Renal cortical epithelial cell (primary cell): ENCODE measurements at places on chromosomes 6 and 20.

GRCh38 chr6:8279041-8279805 lies 156.1 kb downstream of the SLC35B3 start:
- DNase-seq: peak; percentile 51

GRCh38 chr20:25865715-25866656 lies 169.3 kb upstream of the ZNF337 start:
- peak; percentile 44 for DNase-seq

DNA sequence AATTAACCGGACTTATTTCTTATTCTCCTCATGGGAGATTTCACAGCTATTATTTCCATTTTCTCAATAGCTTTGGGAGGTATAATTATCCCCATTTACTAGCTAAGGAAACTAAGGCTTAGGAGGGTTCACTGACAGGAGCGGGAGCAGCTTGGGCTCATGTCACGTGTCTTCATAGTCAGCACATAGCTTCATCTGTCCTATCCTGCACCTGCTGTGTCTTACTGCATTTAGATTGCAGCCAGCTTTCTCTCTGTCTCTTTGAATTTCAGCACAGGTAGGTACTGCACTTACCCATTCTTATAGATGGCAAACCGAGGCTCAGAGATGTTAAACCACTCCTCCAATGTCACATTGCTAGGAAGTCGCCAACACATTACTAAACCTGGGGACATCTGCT lies 839.9 kb downstream of the MAFB start:
- DNase-seq: no peak

- DNase-seq: peak; percentile 47
Observed at GRCh38 chr20:33178726-33179125, 10.8 kb downstream of the BPIFA2 start.

- no peak for DNase-seq
Observed at GRCh38 chr6:90584636-90585255, 2.1 kb downstream of the MAP3K7 start.

- DNase-seq: no peak
Observed at GRCh38 chr20:10618611-10619245, 55.1 kb downstream of the JAG1 start.

- no peak for DNase-seq
Observed at GRCh38 chr6:112773187-112773586, 426.1 kb downstream of the RFPL4B start.

GRCh38 chr6:156731396-156731795 lies 45.8 kb upstream of the ARID1B start:
- peak; percentile 72 for DNase-seq

- DNase-seq: peak; percentile 55
Observed at GRCh38 chr6:7112741-7113313, 5.1 kb downstream of the RREB1 start.

GRCh38 chr6:24547243-24547642 lies 52.5 kb downstream of the ALDH5A1 start:
- DNase-seq: peak; percentile 7

- DNase-seq: no peak
Observed at GRCh38 chr6:70072540-70073179, 206.3 kb downstream of the COL19A1 start.

DNA sequence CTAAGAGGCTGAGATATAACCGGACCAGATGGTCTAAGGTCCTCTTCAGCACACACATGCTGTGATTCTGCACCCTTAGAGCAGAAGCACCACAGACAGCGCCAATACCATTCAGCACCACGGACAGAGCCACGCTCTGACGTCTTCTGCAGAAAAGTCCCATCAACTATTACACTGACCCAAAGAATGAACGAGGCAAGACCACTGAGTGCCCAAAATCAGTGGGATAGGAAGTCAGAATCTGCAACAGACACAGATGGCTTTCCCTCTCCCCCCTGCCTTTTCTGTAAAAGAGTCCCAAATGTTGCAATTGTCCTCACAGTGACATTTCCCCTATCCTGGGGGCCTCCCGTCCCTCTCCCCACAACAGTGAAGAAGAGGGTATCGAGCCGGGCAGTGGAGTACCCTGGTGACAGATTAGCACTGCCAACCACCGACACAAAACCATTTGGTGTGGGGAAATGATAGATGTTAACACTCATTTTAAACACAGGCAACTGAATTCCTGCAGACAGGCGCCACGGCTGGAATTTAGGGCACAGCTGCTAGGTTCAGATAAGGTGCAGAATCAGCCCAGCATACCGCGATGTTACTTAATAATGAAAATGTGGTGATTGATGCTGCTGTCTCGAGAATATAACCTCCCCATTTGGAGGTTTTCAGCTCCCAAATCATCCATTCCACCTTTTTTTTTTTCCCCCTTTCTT lies 66.6 kb upstream of the CTNNBL1 start:
- DNase-seq: peak; percentile 40

- no peak for DNase-seq
Observed at GRCh38 chr6:33630014-33630413, 8.9 kb downstream of the ITPR3 start.

DNA sequence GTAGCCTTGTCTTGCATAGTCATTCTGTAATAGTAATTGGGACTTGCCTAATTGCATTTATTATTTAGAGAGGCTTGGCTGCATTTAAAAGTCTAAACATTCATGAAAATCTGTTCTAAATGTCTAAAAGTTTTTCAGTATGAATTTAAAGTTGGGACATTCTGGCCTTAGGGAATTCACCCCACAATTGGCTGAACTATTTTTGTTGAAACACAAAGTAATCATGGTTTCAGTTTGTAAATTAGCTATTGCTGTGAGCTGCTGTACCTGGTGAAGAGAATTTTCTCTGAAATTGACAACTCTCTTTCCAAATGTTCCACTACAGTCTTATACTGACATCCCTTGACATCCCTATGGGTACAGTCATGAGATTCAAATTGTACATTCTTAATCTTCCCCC lies 253.0 kb downstream of the FARS2 start:
- no peak for DNase-seq

- DNase-seq: no peak
Observed at GRCh38 chr6:43782764-43783513, 12.9 kb downstream of the VEGFA start.

- DNase-seq: no peak
Observed at GRCh38 chr6:157607317-157608109, 215.5 kb upstream of the SNX9 start.

- DNase-seq: no peak
Observed at GRCh38 chr20:62212299-62212698, 7.8 kb downstream of the HRH3 start.

DNA sequence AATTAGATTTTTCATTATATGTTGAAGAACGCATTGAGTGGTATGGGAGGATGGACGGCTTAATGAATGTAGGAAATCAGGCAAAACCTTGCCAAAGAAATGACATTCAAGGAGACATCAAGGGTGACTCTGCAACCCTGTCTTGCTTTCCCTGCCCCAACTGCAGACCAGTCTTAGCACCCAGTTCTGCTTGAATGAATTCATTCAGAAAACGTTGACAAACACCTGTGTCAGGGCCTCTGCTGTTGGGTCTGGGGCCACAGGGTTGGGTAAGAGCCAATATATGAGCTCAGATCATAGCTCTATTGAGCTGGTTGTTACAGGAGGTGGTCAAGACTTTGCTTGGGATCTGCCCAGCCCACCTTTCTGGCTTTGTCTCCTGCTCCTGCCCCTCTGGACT lies 7.7 kb upstream of the ASXL1 start:
- no peak for DNase-seq

DNA sequence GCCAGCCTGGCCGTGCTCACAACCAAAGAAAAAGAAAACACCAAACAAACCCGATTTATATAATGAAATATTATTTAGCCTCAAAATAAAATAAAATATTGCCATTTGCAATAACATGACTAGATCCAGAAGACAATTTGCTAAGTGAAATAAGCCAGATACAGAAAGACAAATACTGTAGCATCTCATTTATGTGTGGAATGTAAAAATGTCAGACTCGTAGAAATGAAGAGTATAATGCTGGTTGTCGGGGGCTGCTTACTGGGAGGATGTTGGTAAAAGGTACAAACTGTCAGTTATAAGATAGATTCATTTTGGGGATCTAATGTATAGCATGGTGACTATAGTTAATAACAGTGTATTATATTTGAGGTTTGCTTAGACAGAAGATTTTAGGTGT lies 269.7 kb downstream of the THBS2 start:
- no peak for DNase-seq
